Effector memory CD8-positive, alpha-beta T cell (primary cell): ENCODE measurements at places on chromosomes 5 and 9.
A peak's percentile ranks its signal among the peaks of the same experiment; 100 is the strongest.

GRCh38 chr5:156934450-156935211 is 28.4 kb downstream of the TIMD4 start:
- peak; percentile 57 for DNase-seq

DNA sequence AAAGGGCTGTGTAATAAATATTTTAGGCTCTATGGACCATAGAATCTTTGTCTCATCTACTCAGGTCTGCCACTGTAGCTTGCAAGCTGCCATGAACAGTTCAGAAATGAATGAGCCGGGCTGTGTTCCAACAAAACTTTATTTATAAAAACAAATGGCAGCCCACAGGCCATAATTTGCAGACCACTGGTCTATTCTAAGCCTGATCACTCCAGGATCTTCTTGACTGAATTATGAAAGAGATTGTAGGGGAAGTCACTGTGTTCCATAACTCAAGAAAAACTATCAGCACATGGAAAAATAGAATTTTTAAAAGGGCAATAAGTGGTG is 11.4 kb upstream of the C1QTNF3 start:
- no peak for DNase-seq

GRCh38 chr5:157670662-157671591 is at the start of gene C5orf52:
TSS of gene C5orf52 (plus strand) at chr5:157671533. CDS start at chr5:157671615, 82 bp downstream.
- no peak for DNase-seq

- DNase-seq: no peak
These were observed 1.7 kb downstream of the SMIM33 start for GRCh38 chr5:139472386-139473030.

DNA sequence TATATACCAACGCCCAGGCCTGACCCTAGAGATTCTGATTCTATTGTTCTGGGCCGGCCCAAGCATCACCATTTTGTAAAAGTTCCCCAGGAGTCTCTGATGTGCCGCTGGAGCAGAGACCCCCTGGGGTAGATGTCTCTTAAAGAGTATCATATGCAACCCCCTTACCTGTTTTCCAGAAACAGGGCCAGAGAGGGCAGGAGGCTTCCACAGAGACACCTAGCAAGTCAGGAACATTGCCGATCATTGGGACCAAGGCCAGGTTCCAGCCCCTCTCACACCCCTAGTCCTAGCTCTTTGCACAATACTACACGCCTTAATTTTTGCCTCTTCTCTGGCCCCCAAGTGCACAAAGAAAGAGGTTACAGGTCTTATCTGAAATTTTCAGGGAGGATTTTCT is 63.8 kb downstream of the TMOD1 start:
- no peak for DNase-seq

DNA sequence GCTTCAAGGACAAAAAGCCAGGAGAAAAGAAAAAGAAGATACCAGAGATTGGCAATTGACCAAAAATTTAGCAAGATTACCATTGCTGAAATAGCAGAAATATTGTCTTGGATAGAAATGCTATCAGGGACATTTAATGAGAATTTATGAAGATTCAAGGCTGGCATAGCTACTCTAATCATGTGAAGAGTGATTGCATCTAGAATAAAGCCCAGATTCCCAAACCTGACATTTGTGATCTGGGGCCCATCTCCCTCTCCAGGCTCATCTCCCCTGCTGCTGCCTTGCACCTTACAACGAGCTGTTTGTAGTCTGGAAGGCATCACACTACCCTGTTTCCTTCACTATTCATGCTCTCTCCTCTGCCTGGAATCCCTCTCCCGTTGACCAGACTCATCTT is 114.5 kb downstream of the C9orf152 start:
- no peak for DNase-seq

DNA sequence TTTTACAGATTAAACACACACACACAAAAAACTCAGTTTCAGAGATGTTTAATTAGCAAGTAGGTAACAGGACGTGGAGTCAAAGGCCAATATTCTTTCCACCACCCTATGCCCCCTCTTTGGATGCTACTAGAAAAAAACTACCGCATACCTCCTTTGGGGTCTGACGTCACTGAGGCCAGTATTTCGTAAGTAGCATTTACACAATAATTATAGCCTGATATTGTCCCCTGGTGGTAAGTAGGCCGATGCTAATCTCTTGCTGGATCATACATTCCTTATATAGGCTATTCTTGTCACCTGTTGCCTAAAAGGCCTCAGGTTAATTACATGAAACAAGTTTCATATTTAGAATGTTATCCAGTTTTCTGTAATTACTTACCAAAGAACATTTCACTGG is 21.0 kb upstream of the SMARCA2 start:
- DNase-seq: no peak

DNA sequence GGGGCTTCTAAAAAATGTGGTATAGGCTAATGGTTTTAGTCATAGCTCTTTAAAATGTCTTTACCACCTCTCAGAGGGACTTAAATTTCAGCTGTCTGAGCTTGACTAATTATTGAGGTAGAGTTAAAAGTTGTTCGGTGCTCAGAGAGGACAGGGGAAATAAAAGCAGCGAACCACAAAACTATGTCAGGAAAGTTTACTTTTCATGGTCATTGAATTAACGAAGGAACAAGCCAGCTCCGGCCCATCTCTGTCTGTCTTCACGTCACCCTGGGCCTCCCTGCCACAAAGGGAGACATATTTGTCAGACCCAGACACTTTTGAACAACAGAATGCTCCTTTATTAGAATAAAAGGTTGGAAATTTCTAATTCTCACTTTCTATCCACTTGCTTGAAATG is 98.8 kb upstream of the EFNA5 start:
- no peak for DNase-seq

DNA sequence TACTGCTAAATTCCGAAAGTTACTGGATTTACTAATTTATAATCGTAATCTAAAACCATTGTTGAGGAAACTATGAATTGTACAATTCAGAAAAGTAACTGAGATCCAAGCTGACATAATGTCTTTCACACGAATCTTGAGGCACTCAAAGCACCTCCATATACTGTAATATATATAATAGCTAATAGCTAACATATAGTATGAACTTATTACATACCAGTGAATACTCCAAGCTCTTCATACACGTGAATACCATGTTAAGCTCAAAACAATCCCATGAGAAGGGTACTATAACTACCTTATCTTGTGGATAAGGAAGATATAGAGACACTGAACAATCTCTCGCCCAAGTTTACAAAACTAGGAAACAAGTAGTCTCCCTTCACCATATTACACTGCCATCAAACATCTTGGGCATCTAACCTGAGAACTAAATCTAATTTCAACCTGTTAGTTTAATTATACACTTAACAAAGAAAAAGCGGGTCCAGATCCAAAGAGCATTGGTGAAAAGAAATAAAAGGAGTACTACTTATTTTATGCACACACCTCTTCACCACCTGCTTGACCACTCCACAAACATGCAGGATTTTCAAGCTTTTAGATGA is 1.0 kb downstream of the NUDCD2 start:
- DNase-seq: no peak

GRCh38 chr5:73451224-73452130 is 2.9 kb upstream of the FOXD1 start:
- DNase-seq: peak; percentile 71

- DNase-seq: no peak
These were observed 34.0 kb upstream of the LURAP1L start for GRCh38 chr9:12740845-12741244.

DNA sequence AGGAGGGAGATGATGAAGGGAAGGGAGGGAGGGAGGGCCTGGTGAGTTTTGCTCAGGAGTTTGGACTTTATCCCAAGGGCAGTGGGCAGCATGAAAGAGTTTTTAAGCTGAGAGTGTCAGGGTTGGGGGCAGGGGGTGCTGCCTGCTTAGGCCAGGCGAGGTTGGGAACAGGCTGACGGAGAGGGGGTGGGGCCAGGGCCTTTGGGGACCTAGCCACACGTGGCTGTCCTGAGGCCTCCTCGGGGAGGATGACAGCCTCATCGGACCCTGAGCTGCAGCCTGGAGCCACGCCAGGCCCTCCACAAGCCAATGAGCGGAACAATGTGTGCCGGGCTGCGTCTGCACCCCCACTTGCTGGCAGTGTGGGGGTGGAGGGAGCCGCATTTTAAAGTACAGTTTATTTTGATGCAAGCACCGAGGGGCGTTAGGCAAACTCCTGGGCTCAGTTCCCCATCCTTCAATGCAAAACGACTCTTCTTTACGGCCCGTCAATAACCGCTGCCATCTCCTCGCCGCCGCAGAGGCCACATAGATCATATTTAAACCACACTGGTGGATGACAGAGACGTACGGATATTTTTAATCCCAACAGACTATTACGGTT is 5.3 kb upstream of the RXRA start:
- DNase-seq: no peak

DNA sequence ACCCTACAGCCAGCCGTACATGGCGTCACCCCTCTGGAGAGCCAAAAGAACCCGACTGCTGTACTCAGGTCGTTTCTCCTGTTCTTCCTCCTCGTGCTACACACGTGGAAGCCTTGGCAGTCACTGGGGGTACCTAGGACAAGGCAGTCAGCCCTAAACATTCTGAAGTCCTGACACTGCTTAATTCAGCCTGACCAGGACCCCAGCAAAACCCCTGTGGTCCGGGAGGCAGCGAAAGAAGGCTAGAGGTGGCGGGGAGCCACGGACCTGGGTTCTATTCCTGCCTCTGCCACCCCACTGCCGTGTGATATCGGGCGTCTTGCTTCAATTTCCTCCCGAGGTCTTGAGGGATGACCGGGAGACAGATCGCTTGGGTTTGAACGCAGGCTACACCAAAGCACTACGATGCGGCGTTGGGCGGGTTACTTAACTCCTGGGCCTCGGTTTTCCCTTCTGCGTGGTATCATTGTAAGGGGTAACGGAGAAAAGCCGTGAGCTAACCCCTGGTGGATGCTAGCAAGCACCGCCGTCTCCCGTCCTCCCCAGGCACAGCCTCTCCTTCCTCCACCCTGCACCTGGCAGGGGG is 429 bp upstream of the ARL10 start:
- DNase-seq: no peak

DNA sequence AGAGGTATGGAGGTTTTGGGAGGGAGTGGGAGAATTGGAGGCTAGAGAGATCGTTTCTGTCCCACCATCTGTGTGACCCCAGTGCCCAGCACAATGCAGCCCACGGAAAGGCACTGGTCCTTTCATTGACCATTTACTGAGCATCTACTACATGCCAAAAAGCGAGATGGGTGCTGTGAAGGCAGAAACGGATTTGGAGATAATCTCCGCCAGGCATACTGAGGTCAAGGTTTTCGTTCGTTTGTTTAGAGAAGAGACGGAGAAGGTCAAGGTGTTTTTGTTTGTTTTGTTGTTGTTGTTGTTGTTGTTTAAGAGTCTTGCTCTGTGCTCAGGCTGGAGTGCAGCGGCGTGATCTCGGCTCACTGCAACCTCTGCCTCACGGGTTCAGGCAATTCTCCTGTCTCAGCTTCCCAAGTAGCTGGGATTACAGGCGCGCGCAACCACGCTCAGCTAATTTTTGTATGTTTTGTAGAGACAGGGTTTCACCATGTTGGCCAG is 593 bp upstream of the ZBTB43 start:
- no peak for DNase-seq

DNA sequence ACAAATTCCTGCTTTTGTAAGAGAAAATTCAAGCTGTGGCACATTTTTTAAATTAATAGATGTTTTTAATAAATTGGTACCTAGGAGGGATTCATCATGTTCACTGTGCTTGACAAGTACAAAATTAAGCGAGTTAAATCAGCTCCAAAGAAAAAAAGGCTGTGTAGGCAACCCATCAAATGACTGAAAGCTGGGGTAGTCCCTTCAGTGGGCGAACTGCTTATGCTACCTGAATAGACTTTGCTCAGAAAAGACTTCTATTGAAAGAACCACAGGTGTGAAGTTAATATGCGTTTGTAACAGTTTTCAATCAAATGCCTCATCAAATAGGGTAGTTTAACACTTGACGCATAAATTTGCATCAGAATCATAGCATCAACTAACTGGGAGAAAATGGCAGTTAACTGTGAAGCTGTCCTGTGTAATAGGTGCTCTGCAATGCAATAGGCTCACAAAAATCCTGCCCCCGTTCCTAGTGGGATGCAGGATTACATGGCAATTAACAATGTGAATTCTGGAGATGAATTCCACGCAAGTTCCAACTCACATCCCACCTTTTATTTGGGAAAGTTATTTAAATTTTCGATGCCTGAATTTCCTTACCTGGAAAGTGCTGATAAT is 14.4 kb upstream of the ARL15 start:
- no peak for DNase-seq

DNA sequence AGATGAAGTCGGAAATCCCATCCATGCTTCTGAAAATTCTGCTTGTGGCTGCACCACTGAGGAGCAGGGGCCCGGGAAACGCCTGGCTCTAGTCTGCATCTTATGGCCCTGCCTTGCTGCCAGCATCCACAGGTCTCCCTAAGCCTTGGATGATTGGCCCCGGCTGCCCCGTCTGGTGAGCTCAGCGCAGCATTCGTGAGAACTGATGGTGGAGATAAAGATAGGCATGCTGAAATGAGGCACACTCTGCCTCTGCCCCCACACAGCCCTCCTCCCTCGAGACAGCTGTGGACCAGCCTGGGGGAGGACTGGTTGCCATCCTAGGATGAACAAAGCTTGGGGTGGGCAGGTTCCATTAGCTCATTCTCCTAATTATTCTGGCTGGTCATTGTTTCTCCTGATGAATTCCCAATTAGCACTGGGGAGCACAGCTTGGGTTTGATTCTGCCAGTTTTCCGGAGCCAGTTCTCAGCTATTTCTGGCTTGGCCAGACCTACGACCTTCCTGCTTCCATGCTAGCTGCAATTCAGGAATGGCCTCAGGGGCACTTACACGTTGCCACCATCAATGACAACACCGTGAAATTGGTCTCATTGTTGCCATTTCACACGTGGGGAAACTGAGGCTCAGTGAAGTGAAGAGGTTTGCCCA is 62.8 kb upstream of the CPEB4 start:
- DNase-seq: no peak

DNA sequence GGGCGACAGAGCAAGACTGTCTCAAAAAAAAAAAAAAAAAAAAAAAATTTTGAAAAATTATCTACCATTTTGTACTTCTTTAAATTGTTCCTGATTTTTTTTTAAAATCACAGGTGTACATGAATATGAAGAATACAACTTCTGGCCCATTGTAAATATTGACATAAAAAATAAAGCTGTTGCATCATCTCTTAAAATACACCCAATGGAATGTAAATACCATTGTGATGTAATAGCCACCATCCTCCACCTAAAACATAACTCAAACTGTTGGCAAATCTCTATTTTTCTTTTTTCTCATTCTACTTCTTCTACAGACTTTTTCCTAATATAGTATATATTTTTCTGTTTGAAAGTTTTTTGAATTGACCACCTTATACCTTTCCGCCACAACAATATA is 61.0 kb upstream of the TEX48 start:
- DNase-seq: no peak

- DNase-seq: no peak
These were observed 27.0 kb downstream of the IL9 start for GRCh38 chr5:135868681-135869080.
